ENCODE measurements at places on chromosomes 4 and X.

DNA sequence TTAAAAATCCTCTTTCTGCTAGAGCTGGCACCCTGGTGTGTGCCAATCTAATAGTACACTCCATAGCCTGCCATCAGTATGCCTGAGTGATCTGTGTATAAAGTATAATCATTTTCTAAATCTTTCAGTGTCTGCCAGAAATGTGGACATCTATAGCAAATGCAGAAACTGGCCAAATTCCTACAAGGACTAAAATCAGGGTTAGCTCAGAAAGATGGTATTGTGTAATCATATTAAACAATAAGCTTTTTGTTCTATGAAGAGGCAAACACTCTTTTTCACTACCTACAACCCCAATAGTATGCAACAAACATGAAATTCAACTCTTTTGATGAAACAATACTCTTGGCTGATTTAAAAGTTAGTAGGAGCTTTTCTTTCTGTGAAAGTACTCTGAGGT is 7.7 kb upstream of the TXLNG start:
- DNase-seq, result no peak

GRCh38 chr4:130110189-130110588 is 1014.2 kb downstream of the C4orf33 start:
- no peak for DNase-seq

DNA sequence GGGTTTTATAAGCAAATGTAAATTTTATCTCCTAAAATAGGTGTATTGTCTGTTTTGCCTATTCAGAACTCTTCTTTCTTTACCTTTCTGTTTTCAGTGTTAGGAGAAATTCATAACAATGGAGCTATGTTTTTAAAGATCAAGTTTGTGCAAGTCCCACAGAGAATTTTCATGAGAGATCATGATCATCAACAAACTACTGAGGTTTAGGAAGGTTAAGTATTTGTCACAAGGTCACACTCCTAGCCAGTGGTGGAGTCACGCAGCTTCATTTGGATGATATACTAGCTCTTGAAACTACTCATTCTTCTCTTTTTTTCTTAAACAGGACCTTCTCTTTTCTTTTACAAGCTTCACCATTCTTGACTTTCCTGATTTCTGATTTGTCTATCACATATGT is 892.6 kb upstream of the FRG1 start:
- DNase-seq, result no peak

DNA sequence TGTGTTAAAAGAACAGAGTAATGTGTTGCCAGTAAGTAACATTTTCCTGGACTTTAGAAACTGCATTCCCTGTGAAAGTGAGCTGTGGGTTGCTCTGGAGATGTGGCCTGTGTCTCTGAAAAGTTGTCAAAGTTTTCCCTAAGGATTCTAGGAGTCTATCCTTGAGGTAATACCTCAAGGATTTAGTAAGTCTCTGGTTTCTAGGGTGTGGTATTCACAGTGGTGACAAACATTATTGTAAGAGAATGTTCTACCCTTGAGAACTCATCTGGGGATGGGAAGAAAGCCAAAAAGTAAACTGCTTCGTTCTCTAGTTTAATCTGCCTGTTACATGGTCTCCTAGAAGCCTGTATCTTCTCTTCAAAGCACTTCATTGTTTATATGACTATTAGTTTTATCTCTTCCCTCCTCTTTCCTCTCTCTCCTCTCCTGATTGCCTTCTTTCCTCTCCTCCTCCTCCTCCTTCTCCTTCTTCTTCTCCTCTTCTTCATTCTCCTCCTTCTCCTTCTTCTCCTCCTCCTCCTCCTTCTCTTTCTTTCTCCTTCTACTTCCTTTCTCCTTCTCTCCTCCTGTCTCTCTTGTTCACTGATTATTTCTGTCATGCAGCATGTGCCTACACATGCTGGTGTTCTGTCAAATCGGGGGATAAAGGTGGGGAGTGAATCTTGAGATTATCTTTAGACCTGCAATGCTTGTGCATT is 321.3 kb downstream of the PTTG2 start:
- no peak for DNase-seq

DNA sequence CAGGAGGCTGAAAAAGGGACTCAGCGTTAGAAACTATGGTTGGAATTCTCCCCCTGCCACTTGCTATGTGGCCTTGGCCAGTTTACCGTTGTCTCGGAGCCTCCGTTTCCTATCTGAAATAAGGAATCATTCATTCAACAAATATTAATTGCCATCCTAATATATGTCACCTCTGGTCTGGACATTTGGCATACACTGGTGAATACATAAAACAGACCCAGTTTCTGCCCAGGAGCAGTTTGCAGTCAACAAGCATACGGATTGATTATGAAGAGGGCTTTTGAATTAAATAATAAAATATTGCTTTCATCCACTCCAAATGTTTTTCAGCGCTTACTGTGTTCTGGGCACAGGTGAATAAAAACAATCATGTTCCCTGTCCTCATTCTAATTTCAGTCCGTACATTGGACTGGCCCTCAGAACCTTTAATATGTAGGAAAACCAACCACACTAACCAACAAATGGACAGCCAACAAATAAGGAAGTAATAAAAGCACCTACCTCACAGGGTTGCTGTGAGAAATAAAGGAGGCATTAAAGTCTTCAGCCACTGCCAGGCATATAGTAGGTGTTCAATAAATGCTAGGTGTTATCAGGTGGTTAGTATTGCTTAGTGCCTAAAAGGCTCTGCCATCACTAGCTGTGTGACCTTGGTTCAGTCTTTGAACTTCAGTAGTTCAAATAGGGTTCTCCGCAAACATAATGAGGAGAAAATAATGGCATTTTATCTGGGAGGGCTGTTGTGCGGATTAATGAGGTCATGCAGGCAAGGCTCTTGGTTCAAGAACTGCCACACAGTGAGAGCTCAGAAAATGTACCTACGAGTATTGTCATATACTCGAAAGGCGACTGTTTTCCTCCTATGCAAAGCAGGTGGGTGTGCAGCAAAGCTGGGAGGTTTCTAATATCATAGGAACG is 7.3 kb upstream of the GSX2 start:
- no peak for DNase-seq

- no peak for DNase-seq
These were observed 61.9 kb downstream of the DCTD start for GRCh38 chr4:182855312-182855711.

GRCh38 chr4:80365928-80366327 is 30.4 kb downstream of the CFAP299 start:
- DNase-seq, result peak; percentile 28

DNA sequence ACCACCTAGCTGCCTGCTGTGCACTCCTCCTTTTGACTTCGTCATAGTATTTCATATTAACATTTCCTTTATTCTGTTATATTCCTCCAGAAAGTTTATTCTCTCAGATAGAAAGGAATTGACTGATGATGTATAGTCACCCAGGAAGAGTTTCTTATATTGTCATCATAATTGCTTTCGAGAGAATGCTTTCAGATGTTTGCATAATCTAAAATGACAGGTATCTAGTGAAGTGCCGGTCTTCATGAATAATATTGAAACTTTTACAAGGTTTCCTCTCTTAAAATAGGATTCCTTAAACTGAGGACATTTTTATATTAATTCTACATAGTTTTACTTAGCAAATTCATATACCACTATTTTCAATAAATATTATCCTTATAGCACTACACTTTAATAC is 10.1 kb downstream of the SEC24D start:
- no peak for DNase-seq

GRCh38 chrX:41445781-41446358 is 1.3 kb upstream of the NYX start:
- DNase-seq, result no peak

DNA sequence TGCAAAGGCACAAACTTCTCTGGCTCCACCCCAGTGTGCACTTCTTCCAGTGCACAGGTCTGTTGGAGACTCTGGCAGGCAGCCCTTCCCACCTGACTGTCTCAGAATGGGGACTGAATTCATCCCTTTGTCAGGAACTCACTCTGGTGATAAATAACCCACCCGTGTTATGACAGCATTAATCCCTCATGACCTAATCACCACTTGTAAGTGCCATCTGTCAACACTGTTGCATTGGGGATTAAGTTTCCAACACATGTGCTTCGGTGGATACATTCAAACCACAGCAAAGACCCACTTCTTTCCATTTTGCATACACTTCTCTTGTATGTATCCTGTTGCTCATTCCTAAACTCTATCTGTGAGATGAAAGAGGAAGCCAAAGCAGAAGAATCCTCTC is 1002.9 kb upstream of the IGFBP7 start:
- no peak for DNase-seq

DNA sequence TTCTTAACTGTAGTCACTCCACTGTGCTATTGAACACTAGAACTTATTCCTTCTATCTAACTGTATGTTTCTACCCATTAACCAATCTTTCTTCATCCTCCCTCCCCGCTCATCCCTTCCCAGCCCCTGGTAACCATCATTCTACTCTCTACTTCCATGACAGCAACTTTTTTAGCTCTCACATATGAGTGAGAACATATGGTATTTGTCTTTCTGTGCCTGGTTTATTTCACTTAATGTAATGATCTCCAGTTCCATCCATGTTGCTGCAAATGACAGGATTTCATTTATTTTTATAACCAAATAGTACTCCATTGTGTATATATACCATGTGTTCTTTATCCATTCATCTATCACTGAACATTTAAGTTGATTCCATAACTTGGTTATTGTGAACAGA is 186.5 kb downstream of the GABRB1 start:
- no peak for DNase-seq

DNA sequence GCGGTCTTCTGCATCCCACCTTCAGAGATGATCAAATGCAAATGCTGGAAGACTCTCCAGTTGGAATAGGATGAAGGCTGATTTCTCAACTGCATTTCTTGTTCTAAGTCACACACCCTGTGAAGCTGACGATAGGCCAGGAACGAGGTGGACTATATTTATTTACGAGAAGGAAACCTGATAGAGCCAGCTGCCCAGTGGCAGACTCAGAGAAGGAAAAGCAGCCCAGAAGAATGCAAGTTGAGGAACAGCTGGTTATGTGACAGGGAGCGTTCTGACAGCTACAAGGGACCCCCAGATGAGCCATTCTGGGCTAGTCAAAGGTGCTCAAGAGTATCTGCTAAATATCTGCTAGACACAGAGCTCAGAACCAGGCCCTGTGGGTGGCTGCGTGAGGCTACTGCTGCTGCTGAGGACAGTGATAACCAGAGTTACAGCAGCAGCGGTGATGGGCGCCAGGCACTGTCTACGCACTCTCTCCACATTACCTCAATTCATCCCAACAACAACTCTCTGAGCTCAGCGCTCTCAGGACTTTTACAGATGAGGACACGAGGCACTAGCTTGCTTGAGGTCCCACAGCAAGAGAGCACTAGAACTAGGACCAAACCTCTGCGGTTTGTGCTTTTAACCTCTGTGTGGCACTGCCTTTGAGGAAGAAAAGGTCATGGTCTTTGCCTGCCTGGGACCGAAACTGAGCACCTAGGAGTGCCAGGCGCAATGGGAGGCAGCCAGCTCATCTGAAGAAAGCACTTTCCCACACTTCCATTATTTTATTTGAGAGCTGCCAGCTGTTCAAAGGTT is 69.0 kb downstream of the GATB start:
- no peak for DNase-seq

DNA sequence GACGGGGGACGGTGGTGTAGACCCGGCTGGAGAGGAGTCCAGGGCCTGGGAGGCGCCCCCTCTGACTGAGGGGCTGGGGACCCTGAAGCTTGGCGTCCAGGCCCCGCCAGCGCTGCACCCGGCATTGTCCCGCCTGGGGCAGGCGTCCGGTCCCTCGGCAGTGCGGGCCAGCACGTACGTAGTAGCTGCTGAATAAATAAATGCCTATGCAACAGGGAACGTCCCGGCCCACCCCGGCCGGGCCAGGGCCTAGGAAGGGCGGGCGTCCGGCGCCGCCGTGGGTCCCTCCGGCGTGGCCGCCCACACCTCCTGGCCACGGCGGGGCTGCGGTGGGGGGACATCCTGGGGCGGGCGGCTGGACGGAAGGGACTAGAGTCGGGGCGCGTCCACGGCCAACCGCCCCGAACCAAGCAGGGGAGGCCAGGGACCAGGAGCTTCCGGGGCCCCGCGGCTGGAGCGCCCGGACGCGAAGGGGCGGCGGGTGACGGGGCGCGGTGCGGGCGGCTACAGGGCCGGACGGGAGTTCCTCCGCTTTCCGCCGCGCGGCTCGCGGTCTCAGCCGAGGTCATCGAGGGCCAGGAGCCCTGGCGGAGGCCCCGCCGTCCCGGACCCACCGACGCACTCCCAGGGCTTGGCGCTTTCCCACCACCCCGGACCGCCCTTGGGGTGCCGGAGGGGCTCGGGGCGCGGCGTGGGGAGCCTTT is 886 bp upstream of the WWC2 start:
- peak; percentile 2 for DNase-seq

- DNase-seq, result no peak
These were observed 7.9 kb downstream of the TKTL1 start for GRCh38 chrX:154303476-154303875.

GRCh38 chr4:89275587-89275986 is 32.0 kb downstream of the GPRIN3 start:
- no peak for DNase-seq

- no peak for DNase-seq
These were observed 991.1 kb downstream of the STPG2 start for GRCh38 chr4:97152149-97152548.

GRCh38 chr4:180116840-180117239 is 2126.4 kb upstream of the TENM3 start:
- no peak for DNase-seq

DNA sequence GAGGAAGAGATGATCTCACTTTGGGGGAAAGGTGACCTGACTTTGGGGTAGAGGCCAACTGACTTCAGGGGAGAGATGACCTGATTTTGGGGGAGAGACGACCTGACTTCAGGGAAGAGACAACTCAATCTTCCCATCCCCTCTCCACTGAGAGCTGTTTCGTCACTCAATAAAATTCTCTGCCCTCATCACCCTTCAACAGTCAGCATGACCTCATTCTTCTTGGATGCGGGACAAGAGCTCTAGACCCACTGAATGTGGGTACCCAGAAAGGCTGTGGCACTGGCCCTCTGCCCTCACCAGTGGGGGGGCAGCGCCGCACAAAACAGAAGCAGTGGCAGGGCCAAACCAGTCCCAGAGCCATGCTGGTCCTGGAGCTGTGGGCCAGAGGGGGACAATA is 34.6 kb downstream of the ATXN3L start:
- DNase-seq, result no peak

GRCh38 chrX:77447653-77448569 is 722 bp downstream of the FGF16 start:
- no peak for DNase-seq

GRCh38 chrX:57286507-57287251 is at the start of gene FAAH2:
Gene FAAH2, plus strand, starts transcription at chrX:57286706. Its CDS starts 120 bp downstream, at chrX:57286826.
- peak; percentile 40 for DNase-seq

GRCh38 chrX:114075073-114075673 is 508.7 kb upstream of the HTR2C start:
- DNase-seq, result no peak

DNA sequence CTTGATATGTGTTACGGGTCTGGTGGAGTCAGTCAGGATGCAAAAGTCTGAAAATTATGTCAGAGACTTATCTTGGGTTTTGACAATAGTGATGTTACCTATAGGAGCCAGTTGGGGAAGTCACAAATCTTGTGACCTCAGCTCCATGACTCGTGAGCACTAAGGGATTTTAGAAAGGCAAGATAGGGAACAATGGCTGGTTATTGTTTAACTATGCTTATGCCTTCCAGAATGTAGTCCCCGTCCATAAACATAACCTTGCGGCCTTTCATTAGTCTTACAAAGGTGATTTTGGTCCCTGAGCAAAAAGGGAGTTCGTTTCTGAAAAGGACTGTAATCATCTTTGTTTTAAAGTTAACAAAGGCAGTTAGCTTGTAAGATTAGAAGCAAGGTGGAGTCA is 23.9 kb upstream of the GATB start:
- DNase-seq, result no peak
